ENCODE measurements at places on chromosomes 4 and X.

DNA sequence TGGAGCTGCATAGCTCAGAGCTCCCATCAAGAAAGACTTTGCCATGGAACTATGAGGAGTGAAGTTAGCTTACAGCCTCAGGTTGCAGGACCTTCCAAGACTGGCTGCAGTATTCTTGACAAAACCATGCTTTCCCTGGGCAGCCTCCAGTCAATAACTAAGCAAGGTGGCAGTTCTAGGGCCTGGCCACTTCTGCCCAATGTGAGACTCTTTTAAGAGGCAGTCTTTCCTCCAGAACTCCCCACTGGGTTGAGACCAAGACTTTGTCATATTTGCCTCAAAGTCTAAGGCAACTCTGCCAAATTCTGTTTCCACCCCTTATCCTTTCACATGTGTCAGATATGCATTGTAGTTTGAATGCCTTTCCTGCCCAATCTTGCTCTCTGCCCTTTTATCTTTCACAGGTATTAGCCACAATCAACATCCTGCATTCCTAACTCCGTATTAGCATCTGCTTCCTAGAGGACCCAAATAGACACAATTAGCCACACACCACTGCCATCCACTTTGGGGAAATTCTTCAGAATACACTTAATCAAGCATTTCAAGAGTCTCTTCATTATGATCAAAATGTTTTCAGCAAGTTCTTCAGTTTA is 17.7 kb upstream of the SLC25A43 start:
- DNase-seq: no peak

DNA sequence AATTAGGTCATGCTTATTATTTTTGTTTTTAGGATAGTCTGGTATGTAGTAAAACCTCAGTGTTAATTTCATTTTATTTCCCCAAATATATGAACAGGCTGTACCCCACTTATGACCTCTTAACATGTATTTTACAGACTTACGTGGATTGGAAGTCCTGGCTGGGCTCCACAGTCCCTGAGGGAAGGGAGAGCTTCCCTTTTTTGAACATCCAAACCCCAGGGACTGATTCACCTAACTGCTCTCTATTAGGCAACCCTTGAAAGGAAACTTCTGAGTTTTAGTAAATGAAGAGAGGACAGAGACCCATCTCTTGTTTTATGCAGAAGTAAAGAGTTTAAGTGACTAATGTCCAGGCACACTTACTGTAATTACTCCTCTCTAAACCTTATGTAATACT is 233.1 kb upstream of the SPRY1 start:
- DNase-seq: no peak

DNA sequence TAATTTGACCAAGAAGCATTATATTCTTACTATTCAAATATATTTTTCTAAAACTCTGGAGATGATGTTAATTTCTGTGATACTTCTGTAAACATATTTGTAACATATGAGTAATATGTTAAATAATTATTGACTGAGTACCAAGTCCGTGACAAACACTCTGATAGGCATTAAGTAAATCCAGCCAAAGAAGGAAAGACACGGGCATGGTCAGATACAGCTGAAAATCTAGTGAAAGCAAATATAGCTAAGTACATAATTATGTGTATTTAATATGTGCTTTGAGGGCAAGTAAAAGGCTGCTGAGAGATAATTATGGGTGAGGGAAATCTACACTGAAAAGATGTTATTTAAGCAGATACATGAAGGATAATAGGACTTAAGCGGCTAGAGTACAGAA is 1263.6 kb upstream of the ADGRL3 start:
- no peak for DNase-seq

GRCh38 chr4:46386570-46386969 is 3.4 kb downstream of the GABRA2 start:
- DNase-seq: no peak

DNA sequence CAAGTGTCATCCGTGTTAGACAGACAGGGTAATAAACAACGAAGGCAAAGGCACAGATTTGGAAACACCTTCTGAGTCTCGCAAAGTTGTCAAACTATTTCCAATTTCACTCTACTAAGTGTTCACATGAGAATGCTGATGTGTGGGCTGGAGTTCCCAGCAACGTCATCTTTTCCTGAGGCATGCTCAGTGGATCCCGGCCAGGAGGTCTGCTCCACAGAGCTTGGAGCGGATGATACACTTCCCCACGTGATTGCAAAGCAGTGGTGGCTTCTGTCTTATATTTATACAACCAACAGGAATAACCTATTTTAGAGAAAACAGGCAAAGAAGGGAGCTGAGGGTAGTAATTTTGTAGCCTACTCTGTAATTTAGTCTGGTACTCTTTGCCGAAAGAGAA is 40.1 kb upstream of the PDK3 start:
- no peak for DNase-seq

DNA sequence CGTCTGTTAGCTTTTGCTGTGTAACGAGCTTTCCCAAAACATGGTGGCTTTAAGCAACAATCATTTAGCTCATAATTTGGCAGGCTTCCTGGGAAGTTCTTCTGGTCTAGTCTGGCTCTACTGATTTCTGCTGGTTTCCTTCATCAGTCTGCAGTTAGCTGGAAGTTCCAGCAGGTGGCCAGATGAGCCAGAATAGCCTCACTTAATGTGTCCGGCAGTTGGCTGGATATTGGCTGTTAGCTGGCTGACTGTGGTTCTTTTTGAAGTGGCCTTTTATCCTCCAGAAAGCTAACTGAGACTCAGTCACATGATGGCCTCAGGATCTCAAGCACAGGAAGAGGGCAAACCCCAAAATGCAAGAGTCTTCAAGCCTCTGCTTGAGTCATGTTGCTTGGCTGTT is 34.9 kb downstream of the FTHL17 start:
- no peak for DNase-seq

- DNase-seq: no peak
Measured at GRCh38 chr4:72418458-72418857, 150.6 kb downstream of the ADAMTS3 start.

DNA sequence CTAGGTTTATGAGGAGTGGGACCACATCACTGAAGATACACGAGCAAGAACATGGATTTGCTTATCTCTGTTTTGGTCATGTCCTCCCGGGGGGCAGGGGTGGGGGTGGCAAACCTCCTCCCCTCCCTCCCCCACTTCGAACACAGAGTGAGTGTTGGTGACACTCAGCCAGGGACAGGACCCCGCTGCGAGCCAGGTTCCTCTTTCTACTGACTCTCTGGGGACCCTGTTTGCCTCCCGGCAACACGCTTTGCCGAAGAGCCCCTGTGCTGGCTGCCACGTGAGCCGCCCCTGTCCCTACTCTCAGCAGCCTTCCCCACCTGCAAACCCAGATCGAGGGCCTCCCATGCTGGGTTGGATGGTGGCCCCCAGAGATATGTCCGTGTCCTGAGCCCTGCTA is 34.7 kb downstream of the P2RY8 start:
- no peak for DNase-seq

- no peak for DNase-seq
Measured at GRCh38 chr4:188414441-188414840, 275.2 kb downstream of the TRIML1 start.

DNA sequence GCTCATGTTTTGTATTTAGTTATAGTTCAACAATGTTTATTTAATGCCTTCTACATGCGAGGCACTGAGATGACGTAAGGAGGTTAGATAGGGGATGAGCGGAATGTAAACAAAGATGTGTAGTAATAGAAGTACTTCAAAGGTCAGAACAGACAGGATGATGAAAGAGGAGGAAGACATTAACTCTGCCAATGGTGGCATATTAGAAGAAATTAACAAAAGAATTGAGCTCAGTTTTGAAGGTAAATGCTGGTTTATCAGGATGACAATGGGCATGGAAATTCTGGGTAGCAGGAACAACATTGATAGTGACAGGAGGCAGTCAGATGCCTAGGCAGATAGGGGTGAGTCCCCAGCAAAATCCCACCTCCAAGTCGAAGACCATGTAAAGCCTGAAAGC is 62.3 kb upstream of the PGRMC2 start:
- DNase-seq: no peak

GRCh38 chrX:128287693-128288092 is 235.5 kb upstream of the ACTRT1 start:
- DNase-seq: no peak

GRCh38 chr4:58205446-58206235 is 1095.5 kb upstream of the IGFBP7 start:
- no peak for DNase-seq

GRCh38 chr4:122663814-122664610 is 43.1 kb upstream of the IL21 start:
- no peak for DNase-seq

- no peak for DNase-seq
Measured at GRCh38 chr4:184476695-184477094, 2.3 kb upstream of the IRF2 start.

GRCh38 chr4:39285853-39286252 is 80.3 kb downstream of the RFC1 start:
- DNase-seq: no peak

- no peak for DNase-seq
Measured at GRCh38 chr4:155749041-155749440, 9.8 kb upstream of the GUCY1B1 start.

DNA sequence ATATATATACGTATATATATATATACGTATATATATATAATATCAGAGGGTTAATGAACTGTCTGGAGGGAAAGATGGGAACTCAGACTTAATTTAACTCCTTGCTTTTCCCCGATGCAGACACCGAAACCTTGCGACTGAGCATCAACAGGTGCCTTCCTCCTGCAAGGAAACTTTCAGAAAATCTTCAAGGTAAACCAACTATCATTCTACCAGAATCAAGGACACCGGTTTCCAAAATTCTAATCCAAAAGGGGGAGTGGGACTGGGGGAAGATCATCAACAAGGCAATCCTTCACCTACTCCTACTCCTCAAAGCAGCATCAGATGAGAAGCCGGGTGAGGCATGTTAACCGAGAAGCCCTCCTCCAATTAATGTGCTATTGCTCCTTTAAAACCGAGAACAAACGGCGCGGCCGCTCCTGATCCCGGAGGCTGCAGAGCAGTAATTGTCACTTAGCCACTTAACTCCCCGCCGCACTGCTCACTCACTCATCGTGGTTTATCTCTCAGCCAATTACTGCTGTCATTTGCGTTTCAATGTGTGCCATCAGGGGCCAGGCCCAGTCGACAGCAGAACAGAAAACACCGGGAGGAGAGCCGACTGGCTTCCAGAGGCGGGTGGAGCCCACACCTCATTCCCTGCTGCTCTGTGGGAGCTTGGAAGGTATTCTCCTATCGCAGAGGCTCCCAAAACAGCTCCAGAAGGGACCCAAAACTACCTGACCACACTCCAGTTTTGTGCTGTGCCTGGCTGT is 61.7 kb downstream of the MAML3 start:
- DNase-seq: no peak

- no peak for DNase-seq
Measured at GRCh38 chr4:153933915-153934687, 145.2 kb upstream of the SFRP2 start.

DNA sequence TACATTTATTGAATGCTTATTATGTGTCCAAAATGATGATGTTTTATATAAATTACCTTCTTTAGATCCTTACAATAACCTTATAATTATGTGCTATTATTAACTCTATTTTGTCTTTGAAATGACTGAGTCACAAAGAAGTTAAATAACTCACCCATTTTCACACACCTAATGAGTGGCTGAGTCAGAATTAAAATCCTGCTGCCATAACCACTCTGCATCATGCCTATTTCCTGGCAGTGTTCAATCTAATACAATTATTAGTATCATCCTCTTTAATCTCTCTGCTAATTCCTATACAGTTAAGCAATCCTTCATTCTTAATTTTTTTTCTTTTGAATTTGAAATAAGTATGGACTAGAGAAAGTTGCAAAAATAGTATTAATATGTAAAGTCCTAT is 342.9 kb downstream of the CFAP299 start:
- no peak for DNase-seq

GRCh38 chrX:68647156-68647957 is at the start of gene STARD8:
STARD8 (plus strand) TSS chrX:68647666; CDS start chrX:68647883, 217 bp downstream.
- no peak for DNase-seq

Data from stimulated activated CD8-positive, alpha-beta memory T cell treated with anti-CD3 and anti-CD28 coated beads, Interleukin-7, amount 100 ng/mL, for 4 hours (primary cell).